NB4 (cell line): ENCODE measurements at places on chromosomes 1 and 21.
A peak's percentile ranks its signal among the peaks of the same experiment; 100 is the strongest.

DNA sequence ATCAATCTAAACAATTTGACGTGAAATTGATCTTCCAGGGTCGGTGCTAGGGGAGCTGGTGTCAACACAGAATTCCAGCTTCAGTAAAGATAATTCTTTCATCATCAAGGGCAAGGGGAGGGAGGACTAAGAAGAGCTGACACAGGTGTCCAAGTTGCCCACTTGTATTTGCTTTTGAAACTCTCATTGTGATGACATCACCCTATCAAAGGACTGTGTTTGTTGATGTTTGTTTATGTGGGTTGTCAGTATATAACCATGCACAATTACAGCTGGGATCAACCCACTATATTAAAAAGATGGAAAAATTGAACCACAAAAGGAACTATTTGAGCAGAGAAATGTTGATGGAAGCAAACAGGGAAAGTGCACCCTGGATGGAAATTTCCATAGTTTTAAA, 48.8 kb downstream of the ZC3H11B start:
- no peak for DNase-seq

- no peak for DNase-seq
These were observed 10.7 kb downstream of the ZFYVE9 start for GRCh38 chr1:52152572-52152971.

DNA sequence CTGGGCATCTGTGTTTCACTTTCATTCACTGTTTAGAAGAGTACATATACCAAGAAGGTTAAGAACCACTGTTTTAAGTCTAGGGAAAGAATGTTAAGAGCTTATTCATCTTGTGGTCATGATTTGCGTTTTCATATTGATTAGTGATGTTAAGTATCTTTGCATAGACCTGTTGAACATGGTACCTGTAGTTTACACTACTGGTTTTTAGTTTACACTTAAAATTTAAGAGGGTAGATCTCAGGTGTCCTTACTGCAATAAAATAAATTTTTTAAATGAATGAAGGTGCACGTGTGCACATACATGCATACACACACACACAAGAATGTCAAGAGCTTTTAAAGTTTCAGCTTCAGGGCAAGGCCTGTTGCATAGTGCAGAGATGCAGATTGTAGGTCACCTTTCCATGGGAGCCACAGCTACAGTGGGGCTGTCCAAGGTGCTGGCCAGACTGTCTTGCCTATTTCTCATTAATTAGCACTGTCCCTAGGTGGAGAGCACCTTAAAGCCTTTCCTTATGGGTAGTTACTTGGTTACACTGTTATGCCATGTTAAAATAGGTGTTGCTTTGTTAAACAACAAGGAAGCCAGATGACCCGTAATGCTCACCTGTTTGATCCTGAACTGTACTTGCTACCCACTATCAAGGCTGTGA, 543.0 kb upstream of the DAB1 start:
- DNase-seq: peak; percentile 8

DNA sequence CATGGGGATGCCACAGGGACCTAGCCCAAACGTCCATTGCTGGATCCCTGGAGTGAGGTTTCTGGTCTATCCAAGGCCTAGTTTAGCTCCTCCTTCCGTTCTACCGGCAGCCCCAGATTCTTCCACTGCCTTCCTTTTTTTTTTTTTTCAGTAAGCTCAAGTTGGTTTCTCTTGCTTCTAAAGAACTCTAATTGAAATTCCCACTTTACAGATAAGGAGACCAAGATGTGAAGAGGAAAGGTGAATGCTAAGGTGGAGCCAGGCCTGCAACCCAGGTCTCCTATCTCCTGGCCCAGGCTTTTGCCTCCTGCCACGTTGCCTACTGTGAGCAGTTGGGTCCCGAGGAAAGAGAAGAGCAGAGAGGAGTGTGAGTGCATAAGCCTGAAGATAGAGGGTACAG, 31.5 kb upstream of the CLIC4 start:
- DNase-seq: no peak

GRCh38 chr1:6586404-6586816, 6.6 kb downstream of the ZBTB48 start:
- no peak for DNase-seq

DNA sequence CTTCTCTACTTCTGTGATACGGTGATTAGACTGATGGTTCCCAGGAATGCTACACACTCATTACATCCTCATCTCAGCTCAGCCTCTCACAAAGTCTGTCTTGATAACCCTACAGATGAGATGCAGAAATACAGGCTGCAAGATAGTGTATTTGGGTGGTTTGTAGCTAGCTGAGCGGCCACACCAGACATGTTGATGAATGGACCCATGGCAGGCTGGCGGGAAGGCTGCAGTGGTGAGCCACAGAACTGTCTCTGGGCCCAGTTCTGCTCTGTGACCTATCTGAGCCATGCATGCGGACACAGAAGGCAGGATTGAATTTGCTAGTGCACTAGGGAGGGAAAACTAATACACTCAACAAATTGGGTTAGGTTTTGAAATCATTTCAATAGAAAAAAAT, 71.9 kb downstream of the LRRN2 start:
- no peak for DNase-seq

DNA sequence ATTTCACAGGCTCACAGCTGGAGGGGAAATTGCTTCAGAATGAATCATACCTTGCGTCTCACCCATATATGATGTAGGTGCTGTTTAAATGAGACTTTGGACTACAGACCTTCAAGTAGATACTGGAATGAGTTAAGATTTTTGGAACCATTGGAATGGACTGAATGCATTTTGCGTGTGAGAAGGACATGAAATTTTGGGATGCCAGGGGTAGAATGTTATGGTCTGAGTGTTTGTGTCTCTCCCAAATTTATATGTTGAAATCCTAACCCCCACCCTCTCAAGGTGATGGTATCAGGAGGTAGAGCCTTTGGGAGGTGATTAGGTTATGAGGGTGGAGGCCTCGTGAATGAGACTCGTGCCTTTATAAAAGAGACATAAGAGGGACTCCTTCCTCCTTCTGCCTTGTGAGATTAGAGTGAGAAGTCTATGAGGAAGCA, 41.4 kb downstream of the KCNK1 start:
- no peak for DNase-seq

DNA sequence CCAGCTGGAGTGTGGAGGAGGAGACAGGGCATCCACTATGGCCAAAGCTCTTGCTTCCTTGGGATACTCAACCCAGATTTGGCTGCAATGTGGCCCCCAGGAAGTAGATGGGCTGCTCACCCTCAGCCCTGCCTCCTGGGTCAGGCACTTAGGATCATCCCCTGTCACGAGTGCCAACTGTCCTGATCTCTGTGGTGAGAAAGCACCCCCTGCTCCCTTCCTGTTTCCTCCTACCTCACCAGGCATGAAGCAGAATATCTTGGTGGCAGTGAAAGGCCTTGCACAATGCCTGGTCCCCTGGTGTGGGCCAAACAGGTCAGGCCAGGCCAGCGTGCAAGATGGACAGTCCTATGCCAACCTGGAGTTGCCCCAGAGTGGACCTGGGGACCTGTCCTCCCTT, 211.7 kb downstream of the GRIK3 start:
- DNase-seq: peak; percentile 92

DNA sequence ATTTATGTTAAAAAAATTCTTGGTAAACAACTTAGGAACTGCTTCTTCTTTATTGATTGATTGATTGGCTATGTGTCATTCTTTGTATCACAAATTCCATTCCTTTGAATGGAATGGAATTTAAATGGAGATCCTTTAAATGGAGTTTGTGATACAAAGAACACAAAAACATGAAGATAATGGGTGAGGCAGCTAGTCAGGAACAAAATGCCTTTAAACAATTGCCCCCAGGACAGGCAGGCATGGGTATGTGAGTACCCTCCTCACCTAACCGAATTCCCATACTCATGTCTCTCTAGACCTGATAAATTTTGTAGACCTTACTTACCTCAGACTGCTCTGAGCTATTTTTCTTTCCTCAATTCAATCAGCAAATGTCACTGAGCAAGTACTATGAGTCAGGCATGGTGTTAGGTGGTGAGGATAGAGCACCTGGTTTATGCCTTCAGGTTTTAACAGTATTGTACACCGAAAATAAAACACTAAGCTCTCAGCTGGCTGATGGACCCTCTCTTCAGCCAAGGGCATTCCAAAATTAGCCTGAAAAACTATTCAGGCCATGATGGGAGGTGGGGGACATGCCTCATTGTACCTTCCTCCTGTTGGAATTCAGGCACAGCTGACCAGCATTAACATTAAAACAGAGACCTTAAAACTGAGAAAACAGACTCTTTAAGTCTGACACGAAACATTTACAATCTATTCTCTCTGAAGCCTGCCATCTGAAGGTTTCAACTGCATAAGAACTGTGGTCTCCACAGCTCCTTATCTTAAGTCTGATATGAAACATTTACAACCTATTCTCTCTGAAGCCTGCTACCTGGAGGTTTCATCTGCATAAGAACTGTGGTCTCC, 58.9 kb downstream of the OLFML3 start:
- DNase-seq: no peak

DNA sequence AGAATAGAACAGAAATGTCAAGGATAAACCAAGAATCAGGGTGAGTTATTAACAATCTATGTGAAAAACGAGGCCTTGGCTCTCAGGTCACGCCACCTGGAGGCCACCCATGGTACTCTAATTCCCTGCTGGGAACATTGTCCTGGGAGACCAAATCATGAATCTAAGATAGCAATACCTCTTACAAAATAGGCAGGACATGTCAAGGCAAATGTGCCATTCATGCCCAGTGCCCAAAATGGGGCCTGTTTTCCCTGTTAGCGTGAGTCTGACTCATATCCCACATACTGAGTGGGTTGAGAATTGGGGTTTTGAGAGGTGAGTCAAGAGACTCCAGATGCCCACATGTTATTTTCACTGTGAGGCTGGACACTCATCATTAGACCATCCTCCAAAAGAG, 380.8 kb downstream of the HHIPL2 start:
- DNase-seq: peak; percentile 41

- no peak for DNase-seq
These were observed 167.9 kb upstream of the C8B start for GRCh38 chr1:57133686-57134085.

- no peak for DNase-seq
These were observed 120.1 kb upstream of the SGIP1 start for GRCh38 chr1:66413838-66414175.

- peak; percentile 83 for DNase-seq
These were observed 4.1 kb downstream of the CD84 start for GRCh38 chr1:160575112-160575664.

GRCh38 chr1:206979379-206980043, 9.3 kb upstream of the FCAMR start:
- peak; percentile 34 for DNase-seq

DNA sequence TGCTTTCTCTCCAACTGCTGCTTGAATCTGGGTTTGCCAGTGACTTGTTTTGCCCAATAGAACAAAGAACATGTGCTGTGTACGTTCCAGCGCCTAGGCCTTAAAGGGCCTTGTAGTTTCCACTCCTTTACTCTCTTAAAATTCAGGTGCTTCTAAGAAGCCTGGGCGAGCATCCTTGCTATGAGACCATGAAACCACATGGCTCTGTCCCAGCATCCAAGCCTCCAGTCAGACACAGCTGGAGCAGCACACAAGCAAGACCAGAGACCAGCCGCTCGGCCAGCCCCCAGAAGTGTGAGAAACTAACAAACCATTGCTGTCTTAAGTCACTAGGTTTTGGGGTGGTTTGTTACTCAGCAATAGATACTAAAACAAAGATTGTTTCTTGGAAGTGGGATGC, 15.1 kb downstream of the PLEKHO1 start:
- no peak for DNase-seq

DNA sequence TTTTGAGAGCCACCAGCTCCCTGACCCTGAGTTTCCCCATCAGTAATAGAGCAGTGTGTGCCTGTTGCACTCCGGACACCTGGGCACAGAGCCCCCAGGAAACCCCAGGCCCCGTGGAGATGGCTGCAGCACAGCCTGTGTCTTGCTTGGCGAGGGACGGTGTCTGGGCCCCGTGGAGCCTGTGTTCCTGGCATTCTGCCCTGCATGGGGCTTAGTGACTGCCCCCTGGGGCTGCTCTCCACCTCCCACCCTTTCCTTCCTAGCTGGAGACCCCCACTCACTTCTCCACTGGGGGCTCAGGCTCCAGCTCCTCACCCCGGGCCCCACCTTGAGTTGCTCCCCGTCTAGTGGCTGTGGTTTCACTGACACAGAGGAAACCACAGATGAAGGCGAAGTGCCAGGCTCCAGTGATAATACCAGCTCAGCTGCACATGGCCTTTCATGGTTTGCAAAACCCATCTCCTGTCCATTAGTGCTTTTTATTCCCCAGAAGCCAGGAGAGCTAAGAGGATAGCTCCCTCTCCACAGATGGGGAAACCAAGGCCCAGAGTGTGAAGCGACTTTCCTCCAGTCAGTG, 39.4 kb downstream of the DMRTB1 start:
- peak; percentile 22 for DNase-seq

GRCh38 chr1:229296541-229296941, 25.6 kb downstream of the RAB4A start:
- DNase-seq: no peak

GRCh38 chr1:17222557-17222956, 17.6 kb downstream of the PADI1 start:
- DNase-seq: no peak

- no peak for DNase-seq
These were observed 12.3 kb upstream of the MYBPHL start for GRCh38 chr1:109319114-109319513.

DNA sequence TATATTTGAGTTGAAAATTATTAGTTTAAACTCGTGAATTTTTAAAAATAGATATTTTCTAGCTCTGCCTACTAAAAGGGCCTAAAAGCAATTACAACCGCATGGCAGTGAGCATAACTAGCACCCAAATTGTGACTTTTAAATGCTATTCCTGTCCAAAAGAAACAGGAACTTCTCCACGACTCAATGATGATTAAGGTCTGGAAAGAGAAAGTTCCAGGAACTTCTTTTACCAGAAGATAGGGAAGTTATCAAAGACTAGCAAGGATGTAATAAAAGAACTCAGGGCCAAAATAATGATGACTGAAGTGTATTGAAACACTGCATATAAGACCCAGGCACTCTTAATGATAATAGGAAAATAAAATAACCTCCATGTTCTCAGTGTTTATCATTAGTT, 313.0 kb downstream of the PLPP3 start:
- DNase-seq: no peak

- DNase-seq: no peak
These were observed 19.6 kb upstream of the ACTRT2 start for GRCh38 chr1:3001471-3002348.

GRCh38 chr1:31614414-31615005, 3.0 kb upstream of the HCRTR1 start:
- no peak for DNase-seq

DNA sequence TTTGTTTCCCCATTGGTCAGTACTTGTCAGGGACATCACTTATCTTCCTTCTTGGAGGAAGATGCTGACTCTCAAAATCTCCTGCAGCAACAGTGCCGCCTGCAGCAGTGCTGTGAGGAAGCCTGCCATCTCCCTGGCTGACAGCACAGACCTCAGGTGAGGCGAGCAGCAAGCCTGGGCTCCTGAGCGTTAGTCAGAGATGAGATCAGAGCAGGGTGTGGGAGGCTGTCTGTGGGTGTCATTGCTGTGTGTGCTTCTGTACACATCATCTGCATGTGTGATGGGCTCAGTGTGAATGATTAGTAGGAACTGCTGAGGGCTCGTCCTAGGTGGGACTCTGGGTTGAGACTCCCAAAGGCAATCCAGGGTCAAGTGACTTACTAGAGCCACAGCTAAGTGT, 6.1 kb downstream of the STRIP1 start:
- no peak for DNase-seq
